Effector CD8-positive, alpha-beta T cell (primary cell): ENCODE measurements at places on chromosomes 2 and 18.

DNA sequence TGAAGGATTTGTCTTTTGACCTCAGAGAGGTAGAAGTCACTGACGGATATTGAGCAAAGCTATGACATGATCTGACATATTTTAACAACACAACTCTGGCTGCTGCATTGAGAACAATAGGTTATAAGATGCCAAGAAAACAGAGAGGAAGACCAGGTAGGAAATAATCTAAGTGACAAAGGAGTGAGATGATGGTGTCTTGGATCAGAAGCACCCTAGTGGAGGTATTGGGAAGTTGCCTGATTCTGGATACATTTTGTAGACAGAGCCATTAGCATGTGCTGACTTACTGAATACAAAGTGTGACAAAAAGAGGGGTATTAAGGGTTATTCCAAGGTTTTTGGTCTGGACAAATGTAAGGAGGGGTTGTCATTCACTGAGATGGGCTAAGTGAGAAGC lies 1438.1 kb downstream of the DPP10 start:
- DNase-seq, result no peak

- no peak for DNase-seq
These were observed 1.4 kb downstream of the CCT7 start for GRCh38 chr2:73235315-73236028.

DNA sequence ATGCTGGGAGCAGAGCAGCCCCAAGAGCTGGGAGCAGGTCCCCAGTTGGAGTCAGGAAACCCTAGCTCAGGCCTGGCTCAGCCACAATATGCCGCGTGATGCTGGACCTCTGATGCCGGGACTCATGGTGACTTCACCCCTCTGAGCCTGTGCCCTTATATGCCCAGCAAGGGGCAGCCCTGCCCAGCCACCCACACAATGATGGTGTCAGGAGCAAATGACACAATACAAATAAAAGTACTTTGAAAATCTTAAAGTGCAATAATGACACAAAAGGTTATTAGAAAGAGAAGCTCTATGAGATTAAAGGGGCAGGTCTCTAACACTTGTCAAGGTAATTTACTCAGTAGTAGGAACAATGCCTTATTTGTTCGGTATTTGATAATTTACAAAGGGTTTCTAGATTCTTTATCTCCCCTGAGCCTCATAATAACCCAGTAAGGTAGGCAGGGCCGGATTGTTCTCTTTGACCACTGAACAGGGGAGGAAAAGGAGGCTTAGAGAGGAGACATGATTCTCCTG lies 18.3 kb upstream of the KIF3C start:
- no peak for DNase-seq

DNA sequence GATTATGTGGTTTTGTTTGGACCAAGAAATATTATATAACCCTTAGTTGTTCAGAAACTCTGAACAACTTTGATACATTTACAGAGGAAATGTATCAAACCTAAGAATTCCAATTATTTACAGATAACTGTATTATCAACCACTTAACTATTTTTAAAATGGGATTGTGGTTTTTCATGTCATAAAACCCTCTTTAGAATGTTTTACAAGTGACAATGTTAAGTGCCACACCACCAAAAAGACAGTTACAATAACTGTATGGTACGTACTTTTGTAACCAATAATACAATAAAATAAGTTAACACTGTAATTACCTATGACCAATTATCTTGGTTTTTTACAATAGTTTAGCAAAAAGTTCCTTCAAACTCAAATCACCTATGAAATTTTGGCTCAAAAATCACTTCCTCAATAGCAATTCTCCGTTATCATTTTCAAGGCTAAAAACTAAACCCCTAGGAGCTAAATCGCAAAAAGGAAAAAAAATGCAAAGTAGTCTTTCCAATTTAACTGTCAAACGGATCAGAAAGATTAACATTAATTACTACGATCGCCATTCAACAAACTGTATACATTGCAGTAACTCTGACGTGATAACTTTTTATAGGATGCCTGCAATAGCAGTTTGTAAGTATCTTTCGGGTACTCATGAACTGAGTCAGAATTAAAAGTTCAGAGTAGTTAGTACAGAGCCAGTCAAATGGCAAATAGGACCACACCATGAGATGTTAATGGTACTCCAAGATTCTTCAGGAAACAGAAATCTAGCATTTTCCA lies 1.5 kb downstream of the ROCK1 start:
- DNase-seq, result no peak

- DNase-seq, result no peak
These were observed 2.3 kb upstream of the GATA6 start for GRCh38 chr18:22167091-22167470.
